NCI-H748 treated with DMSO at 0.1 percent for 48 hours (cell line): ENCODE measurements at places on chromosomes 2 and 18.

DNA sequence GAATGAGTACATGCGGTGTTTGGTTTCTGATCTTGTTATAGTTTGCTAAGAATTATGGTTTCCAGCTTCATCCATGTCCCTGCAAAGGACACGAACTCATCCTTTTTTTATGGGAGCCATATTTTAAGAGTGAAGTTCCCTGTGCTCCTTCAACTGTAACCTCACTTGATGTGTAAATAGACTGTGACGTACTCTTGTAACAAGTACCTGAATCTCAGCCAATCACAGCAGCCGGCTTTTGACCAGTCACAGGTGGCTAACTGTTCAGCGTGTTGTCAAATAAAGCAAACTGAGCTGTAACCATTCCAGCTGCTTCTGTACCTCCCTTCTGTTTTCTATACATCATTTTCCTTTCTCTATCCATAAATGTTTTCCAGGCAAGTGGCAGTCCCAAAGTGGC is 774.3 kb upstream of the HS6ST1 start:
- no peak for DNase-seq

DNA sequence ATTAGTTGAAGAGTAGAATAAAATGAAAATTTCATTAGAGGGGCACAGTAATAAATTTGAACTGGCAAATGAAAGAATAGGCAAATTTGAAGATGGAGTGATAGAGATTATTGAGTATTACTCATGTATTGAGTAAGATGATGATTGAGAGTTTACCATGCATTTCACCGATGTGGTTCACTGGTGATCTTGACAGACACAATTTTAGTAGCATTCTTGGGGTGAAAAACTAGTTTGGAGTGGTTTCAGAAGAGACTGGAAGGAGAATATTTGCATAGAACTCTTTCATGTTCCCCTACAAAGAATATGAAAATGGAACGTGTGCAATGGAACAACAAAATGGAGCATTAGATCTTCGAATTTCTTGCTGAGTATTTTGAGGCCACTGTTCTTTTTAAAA is 121.4 kb downstream of the ASXL3 start:
- DNase-seq, result no peak

DNA sequence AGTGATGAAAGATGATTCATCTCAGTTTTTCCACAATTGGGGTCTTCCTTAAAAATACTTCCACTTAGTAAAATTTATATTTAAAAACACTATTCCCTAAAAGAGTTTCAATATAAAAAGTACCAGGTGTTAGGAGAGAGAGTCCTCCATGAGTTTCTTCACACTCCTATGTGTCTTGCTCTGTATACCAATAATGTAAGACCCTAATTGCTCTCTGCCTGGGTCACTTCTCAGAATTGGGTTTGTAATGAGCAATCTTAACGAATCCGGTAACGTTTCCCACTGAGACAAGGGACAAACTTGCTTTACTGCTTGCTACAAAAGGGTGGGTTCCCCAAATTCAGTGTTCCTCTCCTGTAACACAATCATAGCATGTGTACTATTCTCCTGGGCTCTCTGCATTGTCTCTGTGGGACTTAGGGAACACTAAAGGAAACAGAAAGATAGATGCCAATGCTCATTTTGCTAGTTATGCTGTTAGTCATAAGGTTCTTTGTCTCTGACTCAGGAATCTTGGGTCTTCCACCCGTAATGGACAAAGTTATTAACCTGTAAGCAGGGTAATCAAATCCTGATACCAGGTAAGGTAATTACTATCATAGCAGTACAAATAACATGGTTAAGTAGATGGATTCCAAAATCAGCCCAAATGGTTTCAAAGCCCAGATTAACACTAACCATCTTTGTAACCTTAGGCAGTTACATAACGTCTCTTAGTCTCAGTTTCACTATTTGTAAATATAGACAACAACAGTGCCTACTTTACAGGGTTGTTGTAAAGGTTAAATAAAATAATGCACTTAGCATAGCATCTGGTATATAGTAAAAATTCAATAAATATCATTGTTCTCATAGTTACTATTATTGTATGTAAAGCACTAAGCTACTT is 46.3 kb downstream of the ITSN2 start:
- DNase-seq, result no peak

DNA sequence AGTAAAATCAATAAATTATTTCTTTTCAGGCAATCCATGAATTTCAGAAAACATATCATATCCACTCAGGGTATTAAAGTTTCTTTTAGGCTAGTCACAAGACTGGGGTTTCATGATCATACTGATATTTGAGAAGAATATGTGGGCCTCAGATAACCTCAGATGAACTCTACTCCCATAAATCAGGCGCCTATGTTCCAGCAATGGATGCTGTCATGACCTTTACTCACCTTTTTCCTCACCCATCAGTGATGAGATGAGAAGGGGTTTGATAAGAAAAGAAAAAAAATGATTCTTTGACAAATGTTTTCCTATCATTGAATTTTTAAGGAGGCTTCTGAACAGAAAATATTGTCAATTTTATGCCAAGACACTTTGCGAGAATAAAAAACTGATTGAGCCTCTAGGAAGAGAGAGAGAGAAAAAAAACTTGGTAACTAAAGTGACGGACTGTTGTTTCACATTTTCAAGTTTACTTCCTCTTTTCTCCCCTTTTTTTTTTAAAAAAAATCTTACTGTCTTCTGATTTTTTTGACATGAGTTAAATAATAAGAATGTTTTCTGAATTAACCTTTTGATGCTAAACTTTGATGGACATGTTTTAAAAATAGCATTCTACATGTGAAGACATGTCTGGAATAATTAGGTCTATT is 309.1 kb upstream of the MAP2 start:
- DNase-seq, result no peak

DNA sequence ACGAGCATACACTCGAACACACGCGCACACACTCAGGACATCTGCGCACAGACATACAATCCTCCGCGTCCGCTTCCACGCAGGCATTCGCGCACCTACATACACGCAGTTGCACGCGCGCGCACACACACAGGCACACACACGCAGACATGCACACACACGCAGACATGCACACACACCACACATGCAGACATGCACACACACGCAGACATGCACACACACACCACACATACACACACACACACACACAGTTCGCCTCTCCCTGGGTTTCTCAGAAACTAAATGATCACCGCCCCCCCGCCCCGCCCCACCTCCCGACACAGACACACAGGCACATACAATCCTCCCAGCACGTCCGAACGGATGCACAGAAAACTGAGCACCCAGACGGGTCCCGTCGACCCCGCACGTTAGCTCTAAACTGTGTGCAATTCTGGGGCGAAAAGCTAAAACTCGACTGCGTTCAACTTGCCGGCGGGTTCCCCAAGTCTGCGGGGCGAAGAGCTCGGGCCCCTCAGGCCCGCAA is 1.0 kb downstream of the EPHA4 start:
- DNase-seq, result no peak

DNA sequence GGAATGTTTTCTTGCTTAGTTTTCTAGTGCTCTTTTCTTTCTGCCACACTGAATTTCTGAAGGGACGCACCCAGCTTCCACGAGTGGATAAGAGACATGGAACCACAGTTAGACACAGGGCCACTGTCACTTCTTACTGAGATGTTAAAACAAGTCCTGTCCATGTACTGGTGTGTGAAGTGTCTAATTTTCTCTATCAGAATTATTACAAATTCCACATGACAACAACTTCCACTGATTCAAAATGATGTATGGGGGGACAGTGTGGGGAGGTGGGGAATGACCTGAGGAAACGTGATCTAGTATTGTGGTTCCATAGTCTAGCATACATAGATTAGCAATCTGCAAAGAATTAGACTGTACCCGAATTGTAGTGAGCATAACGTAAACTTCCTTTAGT is 169.6 kb downstream of the TMEM247 start:
- no peak for DNase-seq

GRCh38 chr18:79385708-79386341 is 9.9 kb upstream of the NFATC1 start:
- DNase-seq, result no peak

GRCh38 chr18:59631583-59632181 is 65.5 kb downstream of the CCBE1 start:
- DNase-seq, result no peak

DNA sequence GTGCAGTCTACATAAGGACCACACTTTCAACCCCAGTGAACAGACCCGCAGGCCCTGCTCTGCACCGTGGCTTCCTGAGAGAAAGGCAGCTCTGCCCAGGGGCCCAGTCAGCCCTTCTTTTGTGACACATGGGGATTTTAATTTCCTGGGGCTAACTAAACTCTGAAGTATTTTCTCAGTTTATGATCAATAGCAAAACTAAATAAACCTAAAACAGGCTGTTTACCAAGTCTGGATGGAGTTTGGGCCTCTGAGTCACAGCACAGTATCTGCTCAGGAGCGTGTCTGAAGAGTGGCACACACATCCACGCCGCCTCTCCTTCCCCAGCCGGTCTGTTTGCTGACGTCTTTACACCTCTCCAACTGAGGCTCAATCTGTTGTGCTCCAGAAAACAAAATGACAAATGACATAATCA is 72.3 kb downstream of the LDLRAD4 start:
- DNase-seq, result no peak

DNA sequence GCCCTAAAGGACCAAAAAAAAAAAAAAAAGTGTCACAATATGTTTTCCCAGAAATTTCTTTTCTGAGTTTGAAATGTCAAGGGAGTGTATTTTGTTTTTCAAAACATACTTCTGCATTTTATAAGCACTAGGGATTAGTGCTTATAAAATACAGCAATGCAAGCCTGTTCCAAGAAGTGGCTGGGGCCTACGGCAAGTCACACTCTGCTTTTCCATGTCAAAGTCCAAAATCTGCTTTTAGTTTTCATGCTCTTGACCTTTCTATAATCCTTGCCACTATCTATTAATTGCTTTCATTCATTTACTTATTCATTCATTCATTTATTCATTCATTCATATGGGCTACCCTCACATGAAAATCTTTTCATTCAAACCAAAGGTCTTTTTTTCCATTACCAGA is 100.1 kb upstream of the UXS1 start:
- DNase-seq, result no peak

GRCh38 chr2:215652388-215652787 is 216.5 kb upstream of the FN1 start:
- DNase-seq, result no peak

- no peak for DNase-seq
Measured at GRCh38 chr2:20173496-20174402, 51.2 kb downstream of the SDC1 start.

DNA sequence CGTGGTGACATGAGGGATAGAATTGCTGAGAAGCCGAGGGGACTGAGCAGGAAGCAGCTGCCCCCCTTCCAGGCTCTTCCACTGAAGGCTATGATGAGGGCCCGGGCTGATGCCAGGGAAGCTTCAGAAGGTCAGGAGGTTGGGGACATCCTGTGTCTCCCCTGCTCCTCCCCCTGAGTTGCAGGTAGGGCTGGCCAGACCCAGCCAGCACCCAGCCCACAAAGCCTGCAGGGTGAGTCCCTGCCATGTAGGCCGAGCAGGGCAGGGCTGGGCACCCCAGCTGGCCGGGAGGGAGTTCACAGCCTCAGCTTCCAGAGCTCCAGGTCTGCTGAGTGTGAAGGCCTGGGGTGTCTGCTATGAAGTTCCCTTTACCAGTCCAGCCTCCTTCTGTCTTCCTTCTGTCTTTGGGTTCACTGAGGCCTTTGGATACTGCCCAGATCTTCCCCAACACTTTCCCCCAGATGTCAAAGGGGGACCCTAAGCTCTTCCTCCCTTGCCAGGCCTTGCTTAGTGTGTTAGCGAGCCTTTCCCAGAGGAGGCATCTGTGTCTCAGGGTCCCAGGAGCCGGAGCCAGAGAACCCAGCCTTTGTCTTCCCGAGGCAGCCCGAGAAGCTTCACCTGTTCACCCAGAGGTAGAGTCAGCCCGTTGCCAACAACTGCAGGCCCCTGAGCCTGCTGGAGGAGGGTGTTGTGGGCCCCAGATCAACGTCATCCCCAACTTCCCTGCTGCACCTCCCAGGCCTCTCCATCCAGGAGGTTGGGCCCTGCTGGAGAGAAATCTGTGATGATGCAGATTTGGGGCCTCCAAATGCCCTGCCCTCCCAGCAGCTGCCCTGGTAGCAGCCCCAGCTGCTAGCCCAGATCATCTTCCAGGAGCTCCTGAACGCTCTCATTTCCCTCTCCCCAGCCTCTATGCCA is 3.6 kb upstream of the NCL start:
- DNase-seq, result no peak

DNA sequence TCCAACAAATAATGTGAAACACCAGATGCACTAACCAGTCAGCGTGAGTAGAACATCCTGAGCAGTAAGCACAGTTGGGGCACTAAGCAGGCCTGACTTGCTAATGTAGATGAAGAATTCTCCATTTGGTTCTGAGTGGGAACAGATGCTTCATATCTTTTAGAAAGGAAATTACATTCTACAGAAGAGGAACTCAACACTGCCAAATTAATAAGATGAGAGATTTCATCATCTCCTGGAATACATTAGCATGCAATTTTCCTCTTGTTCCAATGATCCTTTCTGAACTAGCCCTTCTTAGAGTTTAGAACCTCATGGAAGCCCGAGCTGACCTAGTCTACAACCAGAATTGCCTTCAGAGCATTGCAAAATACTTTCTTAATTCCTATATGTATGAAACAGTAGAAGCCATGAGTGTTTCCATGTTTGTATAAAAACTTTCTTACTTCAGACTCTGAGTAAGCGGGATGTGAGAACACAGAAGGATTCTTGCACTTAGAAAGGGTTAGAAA is 34.8 kb downstream of the COL5A2 start:
- no peak for DNase-seq

- DNase-seq, result no peak
Measured at GRCh38 chr2:30315391-30316063, 84.2 kb downstream of the LBH start.

- no peak for DNase-seq
Measured at GRCh38 chr18:11859903-11860407, 8.7 kb downstream of the CHMP1B start.

GRCh38 chr2:239378021-239378917 is 22.6 kb downstream of the HDAC4 start:
- DNase-seq, result no peak

DNA sequence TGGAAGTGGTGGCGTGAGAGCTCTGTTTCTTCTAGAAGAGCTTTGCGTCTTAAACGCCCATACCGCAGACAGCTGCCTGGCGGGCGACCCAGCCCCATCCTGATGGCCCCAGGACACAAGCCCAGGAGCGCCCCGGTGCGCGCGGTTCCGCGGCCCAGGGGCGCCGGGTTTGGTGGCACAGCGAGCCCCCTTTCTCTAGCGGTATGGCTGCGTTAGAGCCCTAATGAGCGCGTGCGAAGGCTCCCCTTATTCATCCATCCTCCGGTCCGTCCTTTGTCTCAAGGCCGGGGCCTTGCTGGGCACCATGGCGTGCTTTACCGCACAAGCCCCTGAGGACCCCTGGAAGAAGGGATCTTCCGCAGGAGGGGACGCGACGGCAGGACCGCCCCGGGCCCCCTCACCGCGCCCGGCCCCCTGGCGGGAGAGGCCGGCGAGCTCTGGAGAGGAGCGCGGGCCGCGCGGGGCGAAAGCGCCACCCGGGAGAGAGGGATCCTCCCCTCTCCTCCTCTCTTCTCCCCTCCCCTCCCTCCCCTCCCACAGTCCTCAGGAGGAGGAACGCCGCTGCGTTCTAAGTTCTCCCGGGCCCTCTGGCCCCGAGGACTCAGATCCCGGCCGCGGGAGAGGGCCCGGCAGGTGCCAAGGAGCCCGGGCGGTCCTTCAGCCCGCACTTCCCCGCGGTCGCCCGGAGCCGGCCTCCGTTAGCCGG is 626 bp upstream of the SLC1A4 start:
- DNase-seq, result no peak
